ENCODE measurements at places on chromosomes 1 and 21.

DNA sequence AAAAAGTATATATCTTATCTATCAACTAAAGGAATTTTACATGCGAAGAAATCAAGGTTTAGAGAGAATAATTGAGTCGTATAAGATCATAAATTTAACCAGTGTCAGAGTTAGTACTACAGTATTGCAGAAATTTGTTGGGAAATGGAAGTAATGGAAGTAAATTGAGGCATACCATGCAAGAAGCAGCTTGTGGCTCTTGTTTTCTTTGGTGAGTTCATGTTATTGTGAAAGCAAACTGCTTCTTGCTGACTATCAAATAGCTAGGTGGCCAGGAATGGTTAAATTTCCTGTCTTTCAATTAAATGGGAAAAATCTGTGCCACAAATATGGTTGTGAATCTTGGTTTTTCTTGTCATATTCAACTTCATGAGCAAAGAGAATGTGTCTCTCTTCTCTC lies 652.7 kb downstream of the LMO4 start:
- ATAC-seq = no peak

DNA sequence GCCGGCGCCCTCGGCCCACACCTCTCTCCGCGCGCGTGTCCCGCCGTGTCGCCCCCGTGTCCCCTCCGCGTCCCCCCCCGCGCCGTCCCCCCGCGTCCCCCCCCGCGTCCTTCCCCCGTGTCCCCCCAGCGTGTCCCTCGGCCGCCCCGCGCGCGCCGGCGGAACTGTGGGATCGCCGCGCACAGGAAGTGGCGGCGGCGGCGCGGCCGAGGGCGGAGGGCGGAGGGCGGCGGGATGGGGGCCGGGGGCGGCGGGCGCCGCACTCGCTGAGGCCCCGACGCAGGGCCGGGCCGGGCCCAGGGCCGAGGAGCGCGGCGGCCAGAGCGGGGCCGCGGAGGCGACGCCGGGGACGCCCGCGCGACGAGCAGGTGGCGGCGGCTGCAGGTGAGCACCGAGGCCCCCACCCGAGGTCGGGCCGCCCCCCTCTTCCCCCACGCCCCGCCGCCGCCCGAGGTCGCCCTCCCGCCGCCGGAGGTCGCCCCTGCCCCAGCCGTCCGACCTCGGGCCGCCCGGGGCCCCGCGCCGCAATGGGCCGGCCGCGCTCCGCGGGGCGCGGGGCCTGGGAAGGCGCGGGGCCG lies at the start of gene AGPAT3:
AGPAT3 (plus strand) TSS at position 262 of the 578 bp plus-strand sequence. CDS start 94,459 bp downstream, outside the sequence.
- ATAC-seq = no peak

GRCh38 chr21:15128267-15128666 lies 63.5 kb upstream of the NRIP1 start:
- ATAC-seq = no peak

GRCh38 chr1:61604684-61605083 lies 120.3 kb downstream of the TM2D1 start:
- no peak for ATAC-seq

Measured in esophagus mucosa (tissue), 1 donor.